Smooth muscle cell of trachea (primary cell): ENCODE measurements at places on chromosomes 7 and 10. TPM values are rescaled to one million over a fixed set of nuclear protein-coding genes. Genes with fewer than 3 reads are reported as not detected.

Gene CRTAC1
- not detected in 2 replicates for total RNA-seq

Gene SEMA3A
- total RNA-seq = 80.4 and 117 TPM in 2 replicates

Gene FAM237B
- not detected in 2 replicates for total RNA-seq

Gene FZD8
- 1.6 and 3.5 TPM in 2 replicates for total RNA-seq

Gene LHFPL3
- not detected in 2 replicates for total RNA-seq

Gene ASZ1
- not detected in 2 replicates for total RNA-seq

Gene ZNF518A
- 12.1 and 20.7 TPM in 2 replicates for total RNA-seq

Gene WNT8B
- not detected in 2 replicates for total RNA-seq

Gene PDE1C
- total RNA-seq = 0.29 and 0.50 TPM in 2 replicates

Gene ARMC3
- not detected in 2 replicates for total RNA-seq

Gene RARRES2
- 0.73 and 20.7 TPM in 2 replicates for total RNA-seq

Gene SFTPD
- total RNA-seq = not detected in 2 replicates

Gene ZDHHC6
- total RNA-seq = 24.1 and 29.1 TPM in 2 replicates

Gene LSM8
- total RNA-seq = 15.1 and 34.8 TPM in 2 replicates

Gene PNLIP
- not detected in 2 replicates for total RNA-seq

Gene SPDYE1
- not detected in 2 replicates for total RNA-seq

Gene CYP3A7
- 0.33 TPM in 1 of 2 replicates, not detected in the other for total RNA-seq

Gene FEZF1
- not detected in 2 replicates for total RNA-seq

Gene CDHR1
- total RNA-seq = not detected in 2 replicates

Gene SUN3
- not detected in 2 replicates for total RNA-seq

Gene CASTOR2
- 13.5 and 27.6 TPM in 2 replicates for total RNA-seq

Gene TSPAN12
- total RNA-seq = 0.73 and 1.5 TPM in 2 replicates

Gene TMEM140
- 14.1 and 30.1 TPM in 2 replicates for total RNA-seq

Gene PVRIG
- 0.17 TPM in 1 of 2 replicates, not detected in the other for total RNA-seq

Gene EBF3
- total RNA-seq = 9.9 and 16.5 TPM in 2 replicates

Gene PRTFDC1
- total RNA-seq = 31.8 and 71.3 TPM in 2 replicates

Gene C10orf53
- total RNA-seq = not detected in 2 replicates

Gene SYT15
- total RNA-seq = under 0.01 and 0.15 TPM in 2 replicates

Gene HOXA13
- total RNA-seq = under 0.01 TPM in 2 replicates

Gene NRG3
- under 0.01 TPM in 1 of 2 replicates, not detected in the other for total RNA-seq

Gene ZC3HAV1L
- total RNA-seq = 7.1 and 11.7 TPM in 2 replicates

Gene CPA5
- total RNA-seq = 0.17 TPM in 1 of 2 replicates, not detected in the other

Gene AKR1B15
- under 0.01 TPM in 1 of 2 replicates, not detected in the other for total RNA-seq

Gene HOXA2
- 1.3 and 2.6 TPM in 2 replicates for total RNA-seq

Gene IL6
- 2.2 and 15.1 TPM in 2 replicates for total RNA-seq

Gene HIP1
- 12.1 and 19.4 TPM in 2 replicates for total RNA-seq

Gene SPDYE16
- 0.33 and 0.44 TPM in 2 replicates for total RNA-seq

Gene OR6B1
- not detected in 2 replicates for total RNA-seq

Gene SDK1
- 1.5 and 22.8 TPM in 2 replicates for total RNA-seq

Gene HKDC1
- under 0.01 and 0.50 TPM in 2 replicates for total RNA-seq

Gene KLHDC10
- total RNA-seq = 24.1 and 31.6 TPM in 2 replicates

Gene FKBP6
- not detected in 2 replicates for total RNA-seq

Gene ANKRD1
- total RNA-seq = 0.17 and 2.6 TPM in 2 replicates

Gene LEP
- not detected in 2 replicates for total RNA-seq

Gene STARD3NL
- 80.2 and 85.4 TPM in 2 replicates for total RNA-seq

Gene WDFY4
- under 0.01 TPM in 1 of 2 replicates, not detected in the other for total RNA-seq

Gene CALML5
- total RNA-seq = not detected in 2 replicates

Gene ERVW-1
- not detected in 2 replicates for total RNA-seq

Gene LRGUK
- total RNA-seq = under 0.01 and 0.29 TPM in 2 replicates

Gene ACBD7
- 0.99 and 4.9 TPM in 2 replicates for total RNA-seq

Gene TPK1
- total RNA-seq = 5.2 and 5.3 TPM in 2 replicates

Gene EPHB4
- total RNA-seq = 37.7 and 64.2 TPM in 2 replicates

Gene IFIT1
- 34.9 and 42.3 TPM in 2 replicates for total RNA-seq

Gene SPDYE11
- under 0.01 TPM in 1 of 2 replicates, not detected in the other for total RNA-seq

Gene MYL10
- total RNA-seq = not detected in 2 replicates

Gene EEPD1
- total RNA-seq = 5.4 and 19.4 TPM in 2 replicates
